ENCODE measurements at places on chromosomes 5 and 9.

GRCh38 chr5:11608530-11608929 is 295.7 kb downstream of the CTNND2 start:
- DNase-seq, result no peak

DNA sequence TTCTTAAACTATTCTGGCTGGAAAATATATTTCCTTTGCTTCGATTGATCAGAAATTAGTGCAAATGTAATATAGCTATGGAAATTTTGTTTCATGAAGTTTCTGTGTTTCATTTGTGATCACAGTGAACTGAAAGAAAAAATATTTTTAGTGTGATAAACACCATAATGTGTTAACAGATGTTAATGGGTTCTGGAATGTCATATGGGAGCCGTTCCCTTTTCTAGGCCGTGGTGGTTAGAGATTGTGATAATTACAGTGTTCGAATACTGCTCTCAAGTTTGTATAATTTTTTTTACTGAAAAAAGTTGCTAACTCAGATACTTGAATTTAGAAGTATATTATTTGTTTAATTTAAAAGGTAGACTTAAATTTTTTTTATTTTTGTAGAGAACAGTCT is 19.3 kb downstream of the GAPVD1 start:
- no peak for DNase-seq

- DNase-seq, result no peak
Observed at GRCh38 chr5:181207960-181208253, 2.9 kb upstream of the TRIM7 start.

DNA sequence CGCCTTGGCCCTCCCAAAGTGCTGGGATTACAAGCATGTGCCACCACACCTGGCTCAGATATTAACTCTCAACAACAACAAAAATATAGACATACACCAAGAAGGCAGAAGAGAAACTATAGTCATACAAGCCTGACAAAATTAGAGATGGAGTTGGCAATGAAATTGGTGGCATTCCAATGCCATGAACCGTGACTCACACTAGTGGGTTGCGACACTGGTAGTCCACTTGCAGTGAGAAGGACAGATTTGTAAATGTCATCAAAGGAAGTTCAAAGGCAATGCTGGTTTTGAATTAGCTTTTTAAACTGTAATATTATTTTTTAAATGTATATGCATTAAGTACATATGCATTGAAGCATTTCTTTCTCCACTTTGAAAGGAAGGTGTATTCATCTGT is 8.5 kb upstream of the DNAJC25 start:
- DNase-seq, result peak; percentile 55

- DNase-seq, result peak; percentile 46
Observed at GRCh38 chr9:123724211-123724796, 205.6 kb downstream of the DENND1A start.

GRCh38 chr9:15570769-15571168 is 17.9 kb downstream of the CCDC171 start:
- DNase-seq, result no peak

- DNase-seq, result peak; percentile 99
Observed at GRCh38 chr5:136016945-136017530, 11.8 kb upstream of the TGFBI start.

DNA sequence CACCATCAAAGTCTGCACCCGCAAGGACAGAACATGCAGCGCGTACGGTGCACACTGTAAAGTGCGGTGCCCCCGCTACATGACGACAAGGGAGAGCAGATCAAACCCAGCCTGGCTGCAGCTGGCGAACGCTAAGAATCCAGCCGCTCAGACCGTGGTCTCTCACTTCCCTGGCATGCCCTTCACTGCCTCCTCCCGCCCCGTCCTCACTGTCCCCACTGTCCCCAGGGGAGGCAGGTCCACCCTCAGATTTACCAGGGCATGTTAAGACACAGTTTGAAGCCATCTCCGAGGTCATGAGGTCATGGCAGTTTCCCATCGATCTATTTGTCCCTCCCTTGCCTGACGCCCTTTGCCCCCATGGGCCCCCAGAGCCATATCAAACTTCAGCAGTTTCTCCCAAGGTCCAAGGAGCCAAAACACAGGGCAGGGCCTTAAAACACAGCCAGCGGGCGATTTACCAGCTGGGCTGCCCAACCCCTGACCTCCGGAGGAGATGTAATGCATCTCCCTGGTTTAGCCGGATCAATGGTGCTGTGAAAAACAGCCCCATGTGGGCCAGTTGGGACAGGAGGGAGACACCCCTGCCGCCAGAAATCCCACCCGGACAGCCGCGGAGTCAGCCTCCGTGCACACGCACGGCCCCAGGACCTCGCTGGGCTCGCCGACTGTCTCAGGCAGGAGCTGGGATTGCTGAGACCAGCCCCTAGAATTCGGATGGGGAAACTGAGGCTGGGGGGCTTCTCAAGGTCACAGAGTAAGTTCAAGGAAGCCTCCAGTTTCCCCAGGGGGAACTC is 52.3 kb upstream of the FUBP3 start:
- no peak for DNase-seq

GRCh38 chr5:76479973-76480667 is 77.0 kb downstream of the IQGAP2 start:
- DNase-seq, result no peak

DNA sequence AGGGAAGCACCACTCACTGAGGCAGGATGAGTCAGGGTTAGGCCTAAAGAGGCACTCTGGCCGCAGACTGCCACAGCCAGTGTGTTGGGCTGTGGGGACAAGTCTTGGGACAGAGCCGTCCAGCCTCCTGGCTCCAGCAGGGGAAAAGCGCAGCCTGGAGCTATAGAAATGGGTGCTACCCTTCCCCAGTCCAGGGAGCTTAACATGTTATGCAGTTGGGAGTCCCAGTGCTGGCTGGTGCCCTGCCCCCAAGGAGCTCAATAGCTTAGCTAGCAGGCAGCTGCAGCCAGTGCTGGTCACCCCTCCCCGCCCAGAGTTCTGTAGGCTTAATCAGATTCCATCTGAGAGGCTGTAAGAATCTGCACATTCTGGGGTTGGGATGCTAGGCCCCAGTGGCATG is 399.6 kb upstream of the TUSC1 start:
- no peak for DNase-seq

GRCh38 chr5:65041296-65042158 is 272.8 kb downstream of the CWC27 start:
- peak; percentile 75 for DNase-seq

GRCh38 chr9:18703901-18704379 is 230.0 kb downstream of the ADAMTSL1 start:
- no peak for DNase-seq
